ENCODE measurements at places on chromosomes 5 and 9. TPM values are rescaled to one million over a fixed set of nuclear protein-coding genes. Genes with fewer than 3 reads are reported as not detected.

The ST8SIA4 gene
- total RNA-seq: 15.6 TPM

The TAF11L10 gene
- total RNA-seq: not detected

The PFN3 gene
- total RNA-seq: not detected

DNA sequence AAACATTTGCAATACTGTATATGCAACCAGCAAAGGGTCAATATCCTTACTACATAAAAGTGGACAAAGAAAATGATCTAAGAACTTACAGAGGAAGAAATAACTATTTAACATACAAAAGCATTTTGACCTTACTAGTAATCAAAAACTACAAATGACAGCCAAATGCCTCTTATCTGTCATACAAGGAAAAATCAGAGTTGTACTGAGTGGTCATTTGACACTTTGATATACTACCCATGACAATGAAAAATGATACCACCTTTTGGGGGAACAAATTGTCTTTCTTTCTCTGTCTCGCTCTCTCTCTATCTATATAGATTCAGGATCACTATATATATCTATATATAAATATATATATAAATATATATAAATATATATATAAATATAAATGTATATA, 50.4 kb upstream of the ZSWIM6 start:
- no peak for DNase-seq

GRCh38 chr9:74753650-74754049, 134.1 kb downstream of the TRPM6 start:
- DNase-seq: no peak

DNA sequence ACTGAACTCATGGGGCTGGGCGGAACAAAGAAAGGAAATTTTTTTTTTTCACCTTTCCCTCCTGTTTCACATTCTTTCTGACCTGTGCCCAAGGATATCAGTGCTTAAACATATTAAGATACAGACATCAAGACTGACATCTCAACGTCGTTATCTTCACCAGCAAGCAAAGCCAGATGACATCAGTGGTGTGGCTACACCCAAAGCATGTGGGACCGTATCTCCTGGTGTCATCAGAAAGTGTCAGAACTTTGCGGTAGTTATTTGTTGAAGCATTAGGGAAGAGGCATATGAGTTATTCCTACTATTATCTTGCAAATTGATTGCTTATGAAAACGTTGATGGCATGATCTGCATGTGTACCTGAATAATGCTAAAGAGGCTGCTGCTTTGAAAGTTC, 487.4 kb downstream of the TLE4 start:
- no peak for DNase-seq

DNA sequence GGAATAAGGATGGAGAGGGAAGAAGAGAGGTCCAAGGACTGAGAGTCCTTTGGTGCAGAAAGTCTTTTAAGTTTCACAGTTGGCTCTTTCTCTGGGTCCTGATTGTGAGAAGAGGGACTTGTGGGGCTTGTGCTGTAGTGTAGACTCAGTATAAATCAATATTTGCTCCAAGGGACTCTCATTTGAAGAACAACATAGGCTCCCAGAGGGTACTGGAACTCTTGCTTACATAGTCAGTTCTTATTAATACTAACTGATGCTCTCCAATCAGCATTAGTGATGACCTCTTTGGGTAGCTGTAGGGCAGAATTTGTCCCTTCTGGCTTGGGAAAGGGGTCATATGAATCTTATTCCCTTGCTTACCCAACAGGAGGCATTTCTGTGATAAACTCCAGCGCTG, 62.5 kb upstream of the CXCL14 start:
- no peak for DNase-seq

DNA sequence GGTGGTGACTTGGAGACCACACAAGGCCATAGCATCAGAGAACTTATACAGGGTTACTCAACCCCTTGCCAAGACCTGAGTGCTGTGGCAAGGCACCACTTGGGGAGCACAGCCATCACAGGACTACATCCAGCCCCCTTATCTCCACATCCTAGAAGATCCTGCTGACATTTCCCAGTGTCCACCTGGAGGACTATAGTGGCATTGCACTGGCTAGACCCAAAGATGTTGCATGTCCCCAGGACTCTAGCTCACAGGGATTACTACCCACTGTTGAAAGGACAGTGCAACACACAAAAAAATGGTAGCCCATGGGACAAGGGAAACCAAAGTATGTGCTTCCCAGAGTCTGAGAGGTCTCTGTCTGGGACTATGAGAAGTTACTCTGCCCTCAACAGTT, 411.1 kb upstream of the NUDT12 start:
- DNase-seq: no peak

DNA sequence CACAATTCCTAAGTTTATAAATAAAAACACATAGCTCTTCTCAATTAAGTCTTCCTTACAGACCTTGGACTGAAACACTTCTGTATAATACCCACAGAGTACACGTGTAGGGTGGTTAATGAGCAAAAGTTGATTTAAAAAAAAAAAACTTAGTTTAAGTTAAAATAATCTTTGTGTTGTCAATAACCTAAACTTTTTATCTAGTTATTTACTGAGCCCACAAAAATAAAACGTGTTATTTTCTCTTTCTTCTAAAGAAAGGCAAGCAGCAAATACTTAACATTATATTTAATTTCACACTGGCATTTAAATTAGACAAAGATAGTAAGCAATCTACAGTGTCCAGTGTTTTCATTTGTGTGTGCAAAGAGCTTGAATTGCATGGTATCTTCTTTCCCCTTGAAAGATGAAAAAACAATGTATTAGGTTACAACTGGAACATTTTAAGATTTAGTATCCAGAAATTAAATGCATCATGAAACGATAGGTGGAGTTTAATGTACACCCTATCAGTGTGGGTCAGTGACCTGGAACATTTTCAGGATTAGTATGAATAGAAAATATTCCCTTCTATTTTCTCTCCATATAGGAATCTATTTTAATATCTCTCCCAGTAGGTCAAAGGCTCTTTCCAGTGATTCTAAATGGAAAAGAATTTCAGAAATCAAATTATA, 1014.8 kb downstream of the NR2F1-AS1 start:
- no peak for DNase-seq

DNA sequence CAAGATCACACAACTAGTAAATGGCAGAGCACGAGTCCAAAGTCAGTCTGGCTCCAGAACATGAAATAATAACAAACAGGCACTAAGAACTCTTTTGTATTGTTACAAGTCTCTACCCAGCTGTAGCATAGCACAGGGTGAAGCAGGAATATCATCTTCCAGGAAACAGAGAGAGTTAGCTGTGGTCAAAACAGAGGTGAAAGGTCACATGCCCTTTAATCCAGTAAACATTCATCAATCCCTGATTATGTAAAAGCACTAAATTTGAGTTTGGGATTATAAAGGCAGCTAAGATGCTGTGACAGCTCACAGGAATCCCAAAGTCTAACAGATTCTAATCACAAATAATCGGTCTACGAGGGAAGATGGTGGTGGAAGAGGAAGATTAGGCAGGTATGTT, 133.0 kb upstream of the ASTN2 start:
- no peak for DNase-seq

DNA sequence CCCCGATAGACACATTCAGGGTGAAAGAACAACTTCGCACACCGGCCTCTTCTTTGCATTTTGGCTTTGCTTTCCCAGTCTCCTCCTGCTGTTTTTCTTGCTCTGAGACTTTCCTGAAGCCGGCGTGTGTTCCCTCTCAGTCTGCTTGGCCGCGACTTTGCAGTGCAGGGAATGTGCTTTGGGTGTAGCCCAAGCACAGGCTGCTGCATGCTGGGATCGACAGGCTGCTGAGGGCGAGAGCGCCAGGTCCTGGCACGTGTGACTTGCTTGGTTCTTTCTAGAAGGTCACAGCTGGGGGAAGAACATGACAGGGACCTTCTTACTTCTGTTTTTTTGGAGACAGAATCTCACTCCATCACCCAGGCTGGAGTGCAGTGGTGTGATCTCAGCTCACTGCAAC, 40.6 kb downstream of the TENT4A start:
- no peak for DNase-seq

DNA sequence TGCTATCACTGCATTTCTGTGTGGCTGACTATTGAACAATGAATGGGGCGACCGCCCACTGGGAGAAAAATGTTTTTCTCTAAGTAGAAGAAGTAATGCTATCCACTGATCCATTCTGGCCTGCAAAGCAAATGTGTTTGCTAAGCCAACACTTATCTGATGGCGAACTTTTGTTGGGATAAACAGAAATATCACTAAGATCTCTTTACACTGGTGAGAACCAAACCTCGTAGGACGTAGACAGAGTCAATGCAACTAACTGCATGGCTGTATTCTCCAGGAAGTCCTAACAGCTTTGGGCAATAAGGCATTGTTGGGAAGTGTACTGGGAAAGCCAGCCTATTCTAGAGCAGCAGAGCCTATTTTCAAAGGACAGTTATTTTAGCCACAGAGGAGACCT, 77.7 kb downstream of the ANKH start:
- DNase-seq: no peak

DNA sequence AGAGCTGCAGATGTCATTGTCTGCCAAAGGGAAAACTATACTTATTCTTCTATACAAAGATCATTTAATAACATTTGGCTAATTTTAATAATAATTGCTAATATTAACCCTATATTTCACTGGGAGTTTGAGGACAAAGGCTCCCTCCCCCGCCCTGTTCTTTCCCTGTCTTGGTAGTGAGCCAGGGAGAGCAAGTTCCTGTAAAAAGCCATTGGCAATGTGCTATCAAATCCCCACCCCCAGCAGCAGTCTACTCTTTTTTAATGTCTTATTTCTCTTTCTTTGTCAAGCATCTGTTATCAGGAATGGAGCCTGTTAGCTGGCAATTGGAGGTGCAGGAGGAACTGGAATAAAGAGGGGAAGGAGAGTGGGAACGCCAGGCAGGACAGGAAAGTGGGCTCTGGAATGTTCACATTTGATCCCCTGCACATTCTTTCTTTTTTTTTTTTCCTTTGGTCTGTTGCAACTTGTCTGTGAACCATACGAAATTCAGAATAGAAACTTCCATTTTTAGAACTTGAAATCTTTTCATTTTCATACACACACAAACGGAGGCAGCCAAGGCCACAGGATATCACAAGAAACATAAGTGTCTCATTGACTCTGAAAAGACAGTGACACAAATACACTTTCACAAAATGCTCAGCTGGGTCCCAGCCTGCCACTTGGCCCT, 664.8 kb upstream of the ZNF608 start:
- no peak for DNase-seq

DNA sequence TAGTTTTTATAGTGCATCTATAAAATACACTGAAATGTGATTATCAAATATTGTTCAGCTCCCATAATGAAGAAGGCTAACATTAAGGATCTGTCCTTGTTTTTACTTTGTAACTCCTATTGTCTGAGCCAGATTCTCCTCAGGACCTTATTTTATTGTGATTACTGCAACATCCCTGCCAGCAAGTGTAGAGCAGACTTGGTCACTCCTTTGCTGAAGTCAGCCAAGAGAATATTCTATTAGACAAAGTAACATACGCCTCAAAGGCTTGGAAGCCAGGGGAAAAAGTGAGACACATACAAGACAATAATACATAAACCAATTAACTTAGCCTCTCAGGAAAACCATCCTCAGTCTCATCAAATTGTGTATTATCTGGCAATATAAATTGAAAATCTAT, 269.6 kb downstream of the ARL15 start:
- no peak for DNase-seq

DNA sequence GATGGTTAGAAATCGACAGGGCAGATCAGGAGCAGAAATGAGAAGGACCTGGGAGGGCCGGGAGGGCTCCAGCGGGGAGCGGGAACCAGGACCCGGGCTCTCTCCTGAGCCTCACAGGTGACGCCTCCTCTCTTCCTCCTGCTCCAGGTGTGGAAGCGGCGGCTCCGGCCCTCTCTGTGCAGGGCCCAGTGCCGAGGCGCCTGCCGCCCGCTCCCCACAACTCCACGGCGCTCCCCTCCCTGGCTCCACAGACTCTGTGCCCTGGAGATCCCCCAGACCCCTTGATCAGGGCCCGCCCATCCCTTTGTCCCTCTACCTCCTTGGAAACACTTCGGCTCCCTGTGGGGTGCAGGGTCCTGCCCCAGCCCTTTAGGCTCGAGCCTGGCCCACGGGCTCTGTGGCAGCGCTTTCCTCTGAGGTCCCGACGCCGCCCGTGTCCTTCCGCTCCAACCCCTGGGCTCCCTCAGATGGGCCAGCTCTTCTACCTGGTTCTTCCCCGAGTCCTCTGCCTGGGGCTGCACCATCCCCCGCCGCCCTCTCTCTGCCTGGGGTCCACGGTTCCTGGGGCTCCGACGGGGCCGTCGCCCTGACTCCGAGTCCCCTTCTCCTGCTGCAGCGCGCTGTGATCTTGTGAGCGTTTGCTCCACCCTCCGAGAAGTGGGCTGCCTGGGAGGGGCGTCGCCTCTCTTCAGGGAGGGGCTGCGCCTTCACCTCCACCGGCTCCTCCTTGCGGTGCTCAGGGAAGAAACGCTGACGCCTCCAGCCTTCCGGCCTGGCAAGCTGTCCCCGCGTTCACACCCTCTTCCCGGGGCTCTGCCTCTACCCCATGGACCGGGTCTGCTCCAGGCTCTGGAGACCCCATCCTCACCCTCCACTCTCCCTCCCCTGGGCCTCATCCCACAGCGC, 22.4 kb upstream of the SLC6A3 start:
- peak; percentile 58 for DNase-seq

- no peak for DNase-seq
These were observed 27.7 kb upstream of the ZNF622 start for GRCh38 chr5:16493261-16493660.

GRCh38 chr5:12861886-12862654, 957.8 kb upstream of the CTNND2 start:
- DNase-seq: no peak

GRCh38 chr5:53994148-53994547, 316.2 kb downstream of the ARL15 start:
- DNase-seq: no peak

DNA sequence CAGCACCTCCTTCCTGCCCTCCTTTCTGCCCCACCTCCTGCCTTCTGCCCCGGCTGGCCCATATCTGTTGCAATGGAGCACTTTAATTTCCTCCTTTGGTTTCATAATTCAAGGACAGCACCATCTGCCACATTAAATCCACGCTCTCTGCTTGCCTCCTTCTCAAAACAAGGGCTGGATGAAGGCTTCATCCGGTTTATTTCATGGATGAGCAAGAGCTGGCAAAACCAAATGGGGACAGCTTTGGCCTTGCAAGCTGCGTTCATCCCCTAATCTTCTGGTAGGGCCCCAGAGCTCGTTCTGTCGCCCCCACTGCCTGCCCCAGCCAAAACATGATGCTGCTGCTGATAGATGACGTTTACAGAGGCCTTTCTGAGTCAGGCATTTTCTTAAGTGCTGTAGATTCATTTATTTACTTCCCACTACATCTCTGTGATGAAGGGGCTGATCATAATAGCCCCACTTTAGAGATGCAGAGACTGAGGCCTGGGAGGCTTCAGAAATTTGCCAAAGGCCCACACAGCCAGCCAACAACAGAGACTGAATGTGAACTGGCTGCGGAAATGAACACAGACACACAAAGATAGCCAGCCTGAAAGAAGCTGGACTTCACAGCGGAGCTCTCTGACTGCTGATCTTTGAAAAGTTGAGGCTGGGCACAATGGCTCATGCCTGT, 115.6 kb upstream of the CPEB4 start:
- no peak for DNase-seq

GRCh38 chr9:111008158-111009075, 29.9 kb downstream of the LPAR1 start:
- no peak for DNase-seq
